ENCODE measurements at places on chromosomes 5 and 9. TPM values are rescaled to one million over a fixed set of nuclear protein-coding genes. Genes with fewer than 3 reads are reported as not detected.

The SHC3 gene
- total RNA-seq, result 1.1 TPM

The CCDC112 gene
- total RNA-seq, result 5.1 TPM

The MZB1 gene
- total RNA-seq, result 1.2 TPM

The FSTL4 gene
- total RNA-seq, result not detected

- DNase-seq, result no peak
Measured at GRCh38 chr5:17314907-17315471, 97.6 kb downstream of the BASP1 start.
